Stomach (tissue), 19 donors: ENCODE measurements at places on chromosomes 12 and 14.

DNA sequence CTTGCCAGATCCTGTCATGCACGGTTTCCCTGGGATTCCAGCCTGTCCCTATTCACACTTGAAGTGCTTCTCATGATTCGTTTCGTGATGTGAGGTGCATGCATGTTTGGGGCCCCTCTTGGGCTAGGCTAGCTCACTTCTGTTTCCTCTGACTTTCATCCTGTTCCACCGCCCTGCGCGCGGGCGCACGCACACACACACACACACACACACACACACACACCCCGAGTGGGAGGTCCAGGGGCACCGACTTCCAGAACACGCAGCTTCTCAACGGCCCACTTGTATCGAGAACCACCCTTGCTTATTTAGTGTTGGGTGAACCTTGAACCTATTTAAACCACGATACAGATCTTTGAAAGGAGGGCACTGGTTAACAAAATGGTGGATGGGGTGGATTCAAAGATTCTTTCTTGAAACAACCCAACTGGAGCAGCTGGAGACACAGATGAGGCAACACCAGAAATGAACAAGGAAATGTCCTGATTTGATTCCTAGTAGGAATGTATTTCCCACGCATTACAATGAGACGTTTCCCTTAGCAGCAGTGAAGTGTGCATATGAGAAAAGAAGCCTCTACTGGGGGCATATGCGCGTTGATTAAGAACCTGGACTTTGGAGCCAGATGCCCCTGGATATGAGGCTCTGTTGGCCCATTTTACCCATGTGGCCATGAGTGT is 16.3 kb downstream of the ELK3 start:
- DNase-seq: no peak

DNA sequence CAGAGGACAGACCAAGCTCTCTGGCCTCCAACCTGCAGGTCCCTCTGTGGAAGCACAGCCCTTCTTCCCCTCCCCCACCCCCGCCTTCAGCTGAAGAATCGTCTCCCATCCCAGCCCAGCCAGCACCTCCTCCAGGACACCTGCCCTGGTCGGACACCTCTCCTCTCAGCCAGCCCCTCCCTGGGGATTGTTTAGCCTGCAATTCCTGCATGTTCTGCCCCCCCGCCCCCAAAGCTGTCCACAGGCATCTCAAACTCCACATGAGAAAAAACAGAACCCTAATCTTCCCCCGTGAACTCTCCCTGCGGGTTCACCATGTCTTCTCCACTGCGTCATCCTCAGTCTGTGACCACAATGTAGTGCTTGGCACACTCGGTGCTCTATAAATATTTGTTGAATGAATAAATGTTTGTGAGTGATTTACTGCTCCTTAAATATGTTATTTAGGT is 24.1 kb downstream of the PRIMA1 start:
- DNase-seq: no peak

GRCh38 chr12:6302621-6303020 is 7.9 kb upstream of the PLEKHG6 start:
- DNase-seq: no peak

- DNase-seq: no peak
Measured at GRCh38 chr12:79595273-79595672, 95.5 kb downstream of the PAWR start.

DNA sequence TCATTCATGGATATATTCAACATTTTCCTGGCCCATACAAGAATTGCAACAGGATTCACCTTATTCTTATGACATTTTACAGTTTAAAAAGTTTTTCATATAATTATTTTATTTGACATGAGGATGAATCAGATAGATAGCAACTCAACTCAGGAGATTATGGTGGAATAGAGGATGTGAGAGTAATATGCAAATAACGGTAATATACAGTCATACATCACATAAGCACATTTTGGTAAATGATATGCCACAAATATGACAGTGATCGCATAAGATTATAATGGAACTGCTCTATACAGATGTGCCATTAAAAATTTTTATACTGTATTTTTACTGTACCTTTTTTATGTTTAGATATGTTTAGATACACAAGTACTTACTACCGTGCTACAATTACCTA is 24.1 kb upstream of the CRADD start:
- DNase-seq: no peak

DNA sequence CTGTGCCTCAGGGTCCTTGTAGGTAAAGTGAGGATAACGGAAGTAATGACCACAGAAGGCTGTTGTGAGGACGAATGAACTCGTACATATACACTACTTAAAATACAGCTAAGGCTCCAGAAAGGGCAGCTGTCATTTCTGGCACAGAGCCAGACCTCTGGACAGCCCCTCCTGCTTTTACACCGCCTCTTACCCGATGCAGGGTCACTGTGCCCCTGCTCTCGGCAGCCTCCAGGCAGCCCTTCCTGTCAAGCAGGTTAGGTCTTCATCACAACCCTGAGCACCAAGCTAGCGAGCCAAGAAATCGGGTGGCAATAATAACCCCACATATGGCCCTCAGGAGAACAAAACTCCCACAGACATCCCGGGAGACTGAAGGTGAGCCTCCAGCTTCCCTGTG is 8.5 kb downstream of the TMEM229B start:
- no peak for DNase-seq

GRCh38 chr14:28651148-28651547 is 115.4 kb upstream of the FOXG1 start:
- no peak for DNase-seq

GRCh38 chr12:112380663-112381405 is 1.4 kb downstream of the HECTD4 start:
- no peak for DNase-seq

DNA sequence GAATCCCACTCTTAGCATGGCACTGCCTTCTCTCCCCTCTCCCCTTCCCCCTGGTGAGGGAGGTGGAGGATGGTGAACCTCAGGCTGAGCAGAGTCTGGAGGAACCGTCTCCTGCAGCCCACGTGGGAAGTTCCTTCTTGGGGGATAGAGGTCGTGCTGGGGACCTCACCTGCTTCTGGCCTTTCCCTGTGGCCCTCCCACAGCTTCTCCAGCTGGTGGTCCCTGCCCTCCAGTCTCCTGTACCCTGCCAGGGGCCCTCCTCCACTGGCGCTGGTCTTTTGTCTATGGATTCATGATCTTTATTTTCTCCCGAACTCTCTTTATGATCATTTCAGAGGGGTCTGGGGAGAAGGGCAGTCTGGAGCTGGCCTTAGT is 9.0 kb upstream of the MTA1 start:
- no peak for DNase-seq

DNA sequence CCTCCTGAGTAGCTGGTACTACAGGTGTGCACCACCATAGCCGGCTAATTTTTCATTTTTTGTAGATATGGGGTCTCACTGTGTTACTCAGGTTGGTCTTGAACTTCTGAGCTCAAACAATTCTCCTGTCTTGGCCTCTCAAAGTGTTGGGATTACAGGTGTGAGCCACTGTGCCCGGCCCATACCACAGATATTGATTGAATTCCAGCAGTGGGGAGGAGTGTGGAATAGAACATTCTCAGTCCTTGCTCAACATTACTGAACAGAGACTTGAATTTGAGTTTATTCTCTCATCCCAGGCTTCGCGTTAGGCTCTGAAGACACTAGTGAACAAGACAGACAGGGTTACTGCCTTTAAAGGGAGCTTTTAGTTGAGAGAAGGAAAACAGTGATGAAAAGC is 39.6 kb downstream of the PTPN11 start:
- DNase-seq: no peak

DNA sequence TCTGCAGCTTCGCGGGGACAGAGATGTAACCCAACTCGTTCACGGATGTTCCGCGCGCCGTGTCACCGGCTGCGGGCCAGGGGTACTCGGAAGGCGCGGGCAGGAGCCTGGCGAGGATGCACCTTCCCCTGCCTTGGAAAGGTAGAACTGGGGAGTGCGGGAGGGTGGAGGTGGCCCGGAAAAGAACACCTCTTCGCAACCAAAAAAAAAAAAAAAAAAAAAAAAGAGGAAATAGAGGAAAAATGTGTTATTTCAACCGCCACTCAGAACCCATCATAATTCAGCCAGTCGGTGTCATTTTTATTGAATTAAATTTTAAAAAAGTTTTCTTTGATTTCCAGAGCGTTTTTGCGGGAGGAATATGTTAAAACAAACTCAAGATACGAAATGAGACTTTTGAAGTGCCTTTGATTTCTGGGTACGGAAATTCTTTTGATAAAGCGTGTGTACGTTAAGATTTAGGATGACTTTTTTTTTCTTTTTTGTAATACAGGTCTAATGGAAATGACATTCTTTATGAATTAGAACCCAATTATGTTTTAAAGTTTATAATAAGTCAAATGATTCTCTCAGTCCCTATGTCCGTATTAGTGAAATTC is 8.9 kb downstream of the CDKN1B start:
- no peak for DNase-seq

- DNase-seq: no peak
Measured at GRCh38 chr12:114993165-114993564, 309.2 kb upstream of the TBX3 start.

GRCh38 chr12:119302451-119303080 is 32.0 kb upstream of the CCDC60 start:
- peak; percentile 67 for DNase-seq

- no peak for DNase-seq
Measured at GRCh38 chr14:24674204-24674970, 40.4 kb upstream of the GZMB start.

DNA sequence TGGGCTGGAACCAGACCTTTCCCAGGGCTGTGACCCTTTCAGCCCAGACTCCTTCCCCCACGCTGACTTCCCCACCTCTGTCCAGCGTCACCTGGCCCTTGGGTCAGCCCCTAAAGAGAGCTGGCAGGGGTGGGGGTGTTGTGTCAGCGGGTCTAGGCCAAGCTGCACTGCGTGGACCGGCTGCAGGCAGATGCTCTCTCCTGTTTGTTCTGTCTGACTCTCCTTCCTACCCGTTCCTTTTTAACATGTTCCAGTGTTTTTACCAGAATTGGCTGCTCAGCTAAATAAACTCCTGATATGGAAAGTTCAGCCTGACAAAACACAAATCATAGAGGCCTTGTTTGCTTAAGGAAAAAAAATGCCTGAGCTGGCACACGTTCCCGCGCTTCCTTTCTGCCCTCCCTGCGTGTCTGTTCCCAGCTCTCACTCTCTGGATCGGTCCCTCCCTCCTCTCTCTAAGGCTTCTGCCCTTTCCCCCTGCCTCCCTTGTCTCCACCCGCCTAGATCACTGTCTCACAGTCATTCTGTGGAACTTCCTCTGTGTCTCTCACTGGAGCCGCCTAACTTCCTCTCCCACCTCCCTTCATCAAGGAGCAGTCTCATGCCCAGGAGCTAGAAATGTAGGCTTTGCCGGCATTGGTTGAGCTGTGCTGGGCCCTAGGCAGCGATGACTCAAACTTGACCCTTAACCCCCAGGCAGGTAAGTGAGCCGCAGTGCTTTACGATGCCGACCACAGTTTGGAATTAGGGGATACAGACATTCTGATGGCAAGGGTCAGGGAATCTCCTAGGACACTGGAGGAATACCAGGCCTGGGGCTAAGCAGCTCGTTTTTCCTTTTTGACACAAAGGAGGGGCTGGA is 15.5 kb upstream of the MLXIP start:
- DNase-seq: peak; percentile 75

- DNase-seq: no peak
Measured at GRCh38 chr14:37172936-37173614, 669 bp upstream of the SLC25A21 start.

GRCh38 chr14:71362282-71362681 is 455.0 kb downstream of the PCNX1 start:
- DNase-seq: no peak

- DNase-seq: no peak
Measured at GRCh38 chr14:24063263-24063836, 8.0 kb upstream of the CPNE6 start.

GRCh38 chr14:100850841-100851585 is 25.1 kb downstream of the MEG3 start:
- peak; percentile 70 for DNase-seq

DNA sequence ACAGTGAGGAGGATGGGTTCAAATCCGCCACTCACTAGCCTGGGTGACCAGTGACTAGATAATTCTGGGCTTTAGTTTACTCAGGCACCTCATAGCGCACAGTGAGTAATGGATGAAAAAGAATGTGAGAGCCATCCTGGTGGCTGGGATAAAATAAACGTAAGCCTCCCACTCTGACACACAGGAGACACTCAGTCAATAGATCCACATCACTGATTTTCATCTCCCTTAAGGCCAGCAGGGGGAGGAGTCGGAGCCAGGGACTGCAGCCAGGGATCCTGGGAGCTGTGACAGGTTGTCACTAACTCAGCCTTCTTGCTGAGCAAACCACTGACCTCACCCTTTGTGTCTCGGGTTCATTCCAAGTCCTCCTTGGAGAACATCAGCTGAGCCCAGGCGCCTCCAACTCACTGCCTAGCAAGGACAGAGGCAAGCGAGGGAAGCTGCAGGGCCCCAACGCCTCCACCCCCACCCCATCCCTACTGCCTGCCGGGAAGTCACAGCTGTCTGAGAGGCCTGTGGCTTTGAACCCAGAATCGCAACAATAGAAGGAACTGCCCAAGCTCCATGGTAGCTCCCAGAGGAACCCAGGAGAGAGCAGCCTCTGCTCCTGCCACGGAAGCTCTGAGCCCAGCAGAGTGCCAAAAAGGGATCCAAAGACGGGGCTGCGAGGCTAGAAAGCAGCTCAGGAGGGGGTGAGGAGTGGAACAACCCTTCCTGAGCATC is 30.7 kb downstream of the PXN start:
- peak; percentile 73 for DNase-seq

DNA sequence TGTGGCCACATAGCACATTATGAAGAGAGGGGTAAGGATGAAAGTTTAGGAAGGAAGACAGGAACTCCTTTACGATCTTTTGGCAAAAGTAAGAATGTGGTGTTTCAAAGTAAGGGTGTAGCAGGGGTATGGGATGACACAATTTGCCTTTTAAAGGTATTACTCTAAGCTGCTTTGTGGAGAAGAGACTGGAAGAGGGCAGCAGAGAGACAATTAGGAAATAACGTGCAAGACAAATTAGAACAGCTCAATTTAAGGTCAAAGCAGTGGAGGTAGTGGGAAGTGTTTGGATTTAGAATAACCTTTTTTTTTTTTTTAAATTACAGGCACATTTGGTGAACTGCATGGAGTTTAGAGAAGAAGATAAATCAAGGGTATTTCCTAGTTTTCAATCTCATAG is 342.6 kb downstream of the NOVA1 start:
- DNase-seq: peak; percentile 44

GRCh38 chr12:10268037-10268436 is 39.6 kb upstream of the KLRD1 start:
- peak; percentile 16 for DNase-seq

DNA sequence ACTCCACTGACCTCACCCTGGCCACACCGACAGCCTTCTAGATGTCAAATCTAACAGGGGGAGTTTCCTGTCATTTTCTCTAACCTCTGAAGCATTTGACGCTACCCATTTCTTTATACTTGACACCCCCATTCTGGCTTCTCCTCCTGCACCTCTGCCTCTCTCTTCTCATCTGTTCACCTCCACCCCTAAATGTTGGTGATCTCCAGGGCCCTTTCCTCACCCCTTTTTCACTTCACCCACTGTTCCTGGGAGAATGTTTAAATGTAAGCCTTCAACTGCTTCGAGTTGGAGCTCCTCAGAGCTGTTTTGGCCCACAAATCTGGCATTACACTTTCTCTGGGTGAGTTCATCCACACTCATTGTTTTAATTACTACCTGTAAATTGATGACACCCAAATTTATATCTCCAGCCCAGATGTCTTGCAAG is 452 bp upstream of the RABGGTA start:
- no peak for DNase-seq
